ENCODE measurements at places on chromosomes 7 and 10.

GRCh38 chr10:86642021-86642420 lies 12.3 kb upstream of the OPN4 start:
- DNase-seq, result no peak

DNA sequence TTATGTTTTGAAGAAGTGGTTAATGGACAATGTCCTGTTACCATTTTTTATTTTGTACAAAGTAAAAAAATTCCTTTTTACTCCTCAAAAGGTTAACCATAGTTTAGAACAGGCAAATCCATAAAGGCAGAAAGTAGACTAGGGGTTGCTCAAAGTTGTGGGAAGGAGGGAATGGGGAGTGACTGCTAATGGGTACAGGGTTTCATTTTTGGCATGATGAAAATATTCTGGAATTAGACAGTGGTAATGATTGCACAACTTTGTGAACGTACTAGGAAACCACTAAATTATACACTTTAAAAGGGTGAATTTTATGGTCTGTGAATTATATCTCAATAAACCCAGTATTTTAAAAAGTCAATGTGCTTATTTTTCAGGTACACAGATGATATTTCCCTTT lies 35.4 kb upstream of the CDK14 start:
- DNase-seq, result peak; percentile 58

DNA sequence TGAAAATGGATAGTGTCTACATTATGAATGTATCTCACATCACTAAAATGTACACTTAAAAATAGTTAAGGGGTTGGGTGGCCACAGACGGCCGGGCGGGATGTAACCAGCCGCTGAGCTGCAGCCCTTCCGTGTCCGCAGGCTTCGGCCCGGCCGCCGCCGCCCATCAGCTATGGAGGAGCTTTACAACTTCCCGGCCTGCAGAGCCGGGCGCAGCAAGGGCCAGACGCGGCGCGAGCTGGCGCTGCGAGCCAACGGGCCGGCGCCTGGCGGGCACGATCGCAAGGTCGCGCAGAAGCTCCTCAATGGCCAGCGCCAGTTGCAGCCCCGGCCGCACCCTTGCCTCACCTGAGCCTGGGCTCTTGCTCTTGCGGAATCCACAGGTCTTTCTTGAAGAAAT lies 69.1 kb downstream of the KMT2C start:
- no peak for DNase-seq

DNA sequence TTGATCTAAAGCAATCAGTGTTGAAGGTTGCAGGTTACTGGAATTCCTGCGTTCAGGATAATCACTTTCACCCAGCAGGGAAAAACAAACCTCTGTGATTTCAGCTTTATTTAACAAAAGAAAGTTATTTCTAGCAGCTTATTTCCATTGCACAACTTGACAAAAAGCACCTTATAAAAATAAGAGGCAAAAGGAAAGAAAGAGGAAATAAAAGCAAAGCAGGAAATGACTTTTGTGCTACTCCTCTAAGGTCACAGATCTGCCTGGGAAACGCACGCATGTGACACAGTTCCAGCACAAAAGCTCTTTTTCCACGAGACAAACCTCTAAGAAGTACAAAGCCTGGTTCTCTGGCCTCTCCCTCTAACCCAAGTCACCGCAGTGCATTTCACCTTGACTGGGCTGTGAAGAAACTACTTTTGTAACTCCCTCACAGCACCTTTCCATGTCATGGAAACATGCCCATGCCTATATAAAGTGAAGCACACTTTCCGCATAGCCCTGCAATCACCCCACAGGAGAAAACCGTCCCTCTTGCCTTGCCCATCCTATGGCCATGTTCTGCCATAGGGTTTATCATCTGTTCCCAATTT lies 870 bp downstream of the ANK3 start:
- DNase-seq, result no peak

DNA sequence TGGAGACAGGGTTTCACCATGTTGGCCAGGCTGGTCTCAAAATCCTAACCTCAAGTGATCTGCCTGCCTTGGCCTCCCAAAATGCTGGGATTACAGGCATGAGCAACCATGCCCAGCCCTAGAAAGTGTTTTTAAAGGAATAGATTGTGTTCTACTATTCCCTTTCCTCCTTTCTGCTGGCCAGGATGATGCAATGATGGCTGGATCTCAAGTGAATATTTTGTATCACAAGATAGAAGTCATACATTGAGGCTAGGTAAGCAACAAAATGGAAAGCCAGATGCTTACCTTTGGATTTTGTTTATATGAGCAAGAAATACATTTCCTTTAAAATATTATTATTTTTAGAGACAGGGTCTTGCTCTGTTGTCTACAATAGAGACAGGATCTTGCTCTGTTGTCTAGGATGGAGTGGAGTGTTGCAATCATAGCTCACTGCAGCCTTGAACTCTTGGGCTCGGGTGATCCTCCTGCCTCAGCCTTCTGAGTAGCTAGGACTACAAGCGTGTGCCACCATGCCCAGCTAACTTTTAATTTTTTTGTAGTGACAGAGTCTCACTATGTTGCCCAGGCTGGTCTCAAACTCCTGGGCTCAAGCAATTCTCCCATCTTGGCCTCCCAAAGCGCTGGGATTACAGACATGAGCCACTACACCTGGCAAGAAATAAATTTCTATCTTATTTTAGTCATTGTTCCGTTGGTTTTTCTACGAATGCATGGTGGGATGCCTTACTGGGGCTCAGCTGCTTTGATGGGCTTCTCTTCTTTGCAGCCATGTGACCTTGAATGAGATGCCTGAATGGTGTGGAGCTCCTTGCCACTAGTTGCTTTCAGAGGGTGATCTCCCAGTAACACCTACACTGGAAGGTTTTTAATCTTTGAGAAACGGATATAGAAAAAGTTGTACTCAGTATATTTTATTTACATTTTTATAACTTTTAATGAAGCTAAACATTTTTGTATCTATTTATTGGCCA lies 5.8 kb upstream of the AEBP1 start:
- no peak for DNase-seq

GRCh38 chr7:128458956-128459355 lies 3.3 kb downstream of the HILPDA start:
- no peak for DNase-seq

DNA sequence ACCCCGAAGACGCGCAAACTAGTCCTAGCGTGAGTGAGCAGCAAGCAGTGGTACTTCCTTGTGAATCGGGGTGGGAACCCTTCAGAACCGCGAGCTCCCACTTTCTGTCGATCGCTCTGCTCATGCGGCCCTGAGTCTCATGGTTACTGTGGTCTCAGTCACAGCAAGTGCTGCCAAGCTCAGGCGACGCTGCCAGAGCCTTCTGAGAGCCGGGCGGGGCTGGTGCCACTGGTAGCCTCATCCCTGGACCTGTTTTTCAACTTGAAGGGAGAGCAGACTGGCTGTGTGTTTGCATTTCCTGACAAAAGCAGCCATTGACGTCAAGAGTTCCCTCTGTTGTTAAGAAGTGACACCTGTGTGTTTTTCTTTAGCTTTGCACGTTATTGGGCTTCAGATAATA lies 32.9 kb upstream of the BHLHA15 start:
- DNase-seq, result no peak
